ENCODE measurements at places on chromosomes 3 and 15. TPM values are rescaled to one million over a fixed set of nuclear protein-coding genes. Genes with fewer than 3 reads are reported as not detected.

Gene MGLL
- 8.3 TPM for total RNA-seq

Gene SLC12A8
- 15.5 TPM for total RNA-seq

Gene CD276
- total RNA-seq: 87.3 TPM

Gene CCDC39
- total RNA-seq: 0.27 TPM

Gene LCTL
- not detected for total RNA-seq

Gene OSTN
- total RNA-seq: not detected

Gene ARRDC4
- 6.2 TPM for total RNA-seq

Gene SEMA4B
- 14.5 TPM for total RNA-seq

Gene WDR93
- 0.49 TPM for total RNA-seq

Gene TNNC1
- total RNA-seq: 2.0 TPM

- DNase-seq: no peak
These were observed at the start of gene TRAT1 for GRCh38 chr3:108822123-108822897. TRAT1 (plus strand) TSS chr3:108822786; CDS start chr3:108822928, 142 bp downstream.

DNA sequence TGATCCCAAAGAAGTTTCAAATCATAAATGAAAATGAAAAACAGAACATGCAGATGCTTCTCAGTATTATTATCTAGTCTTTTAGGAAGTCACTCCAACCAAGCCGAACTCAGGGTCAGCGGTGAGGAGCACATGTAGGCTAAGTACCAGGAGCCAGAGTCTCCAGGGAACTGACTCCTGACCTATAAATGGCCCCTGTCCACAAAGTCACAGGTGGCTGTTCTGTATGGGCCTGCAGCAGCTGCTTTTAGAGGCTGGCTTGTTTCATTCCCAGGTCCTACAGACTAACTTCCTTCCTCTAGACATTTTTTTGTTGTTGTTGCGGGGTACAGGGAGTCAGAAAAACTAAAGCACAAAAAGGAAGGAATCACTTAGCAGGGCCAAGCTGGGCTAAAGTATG, 54.6 kb downstream of the DAPK2 start:
- no peak for DNase-seq

GRCh38 chr15:31609906-31610305, 283.3 kb downstream of the KLF13 start:
- DNase-seq: no peak

- DNase-seq: peak; percentile 39
These were observed 7.3 kb downstream of the KIF23 start for GRCh38 chr15:69421498-69421897.

GRCh38 chr15:67127331-67127664, 61.9 kb downstream of the SMAD3 start:
- DNase-seq: no peak

DNA sequence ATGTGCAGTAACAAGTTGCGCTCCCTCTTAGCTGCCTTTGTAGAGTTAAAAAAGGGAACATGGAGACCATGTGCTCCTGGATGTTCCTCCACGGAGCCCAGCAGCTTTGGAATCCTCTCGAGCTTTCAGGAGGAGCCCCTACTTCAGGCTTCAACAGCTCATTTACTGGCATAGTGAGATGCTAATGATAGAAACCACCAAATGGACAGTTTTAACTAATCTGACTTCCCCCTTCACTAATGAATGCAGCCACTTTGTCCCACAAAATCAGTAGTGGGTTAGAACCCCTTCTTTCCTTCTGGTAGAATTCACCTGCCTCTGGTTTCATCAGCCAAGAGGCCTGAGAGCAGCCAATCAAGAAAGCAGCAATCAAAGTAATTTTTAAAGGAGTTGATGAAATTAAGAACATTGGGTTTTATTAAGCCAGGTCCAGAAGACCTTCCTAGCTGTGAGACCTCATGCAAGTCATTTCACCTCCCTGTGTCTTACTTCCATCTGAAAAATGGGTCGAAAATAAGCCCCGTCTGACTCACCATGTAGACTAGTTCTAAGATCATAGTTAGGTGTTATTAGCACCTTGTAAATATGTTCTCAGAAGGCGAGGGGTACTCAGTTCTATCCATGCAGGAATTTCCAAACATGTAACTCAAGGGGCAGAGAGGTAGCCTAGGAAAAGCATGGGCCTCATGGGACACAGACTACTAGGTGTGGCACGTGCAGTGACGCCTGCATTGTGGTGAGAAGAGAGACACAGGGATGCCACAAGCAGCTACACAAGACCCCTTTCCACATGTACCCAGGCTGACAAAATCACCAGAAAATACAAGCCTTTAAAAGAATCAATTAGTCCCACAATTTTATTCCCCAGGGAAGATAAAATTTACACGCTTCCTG, 179.7 kb upstream of the LPP start:
- no peak for DNase-seq

DNA sequence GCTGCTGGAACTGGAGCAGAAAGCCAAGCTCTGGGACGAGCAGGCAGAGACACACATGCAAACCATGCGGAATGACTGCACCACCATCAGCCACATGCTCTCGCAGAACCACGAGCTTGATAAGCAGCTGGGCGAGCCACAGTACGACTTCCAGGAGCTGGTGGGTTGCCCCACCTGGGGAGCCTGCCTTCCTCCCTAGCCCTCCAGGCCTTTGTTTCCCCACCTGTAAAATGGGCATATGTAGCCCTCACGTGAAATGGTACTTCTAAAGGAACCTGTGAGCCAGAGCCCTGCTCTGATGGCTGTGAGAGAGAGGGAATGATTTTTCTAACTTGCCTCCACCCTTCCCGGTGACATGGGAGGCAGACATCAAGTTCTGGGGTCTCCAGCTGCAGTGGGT, 44.6 kb upstream of the GOLGA6B start:
- DNase-seq: no peak

- peak; percentile 92 for DNase-seq
These were observed 79.1 kb upstream of the MEF2A start for GRCh38 chr15:99486371-99487336.

DNA sequence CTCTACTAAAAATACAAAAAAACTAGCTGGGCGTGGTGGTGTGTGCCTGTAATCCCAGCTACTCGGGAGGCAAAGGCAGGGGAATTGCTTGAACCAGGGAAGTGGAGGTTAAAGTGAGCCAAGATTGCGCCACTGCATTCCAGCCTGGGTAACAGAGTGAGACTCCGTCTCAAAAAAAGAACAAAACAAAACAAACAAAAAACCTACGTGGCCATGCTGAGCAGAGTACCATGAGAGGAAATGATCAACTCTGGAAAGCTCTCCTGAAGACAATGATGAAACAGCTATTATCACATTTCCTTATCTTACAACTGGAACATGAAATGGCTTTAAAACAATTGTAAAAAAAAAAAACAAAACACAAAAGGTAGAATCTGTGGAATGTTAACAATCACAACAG, 75.2 kb downstream of the CHSY1 start:
- DNase-seq: peak; percentile 84

DNA sequence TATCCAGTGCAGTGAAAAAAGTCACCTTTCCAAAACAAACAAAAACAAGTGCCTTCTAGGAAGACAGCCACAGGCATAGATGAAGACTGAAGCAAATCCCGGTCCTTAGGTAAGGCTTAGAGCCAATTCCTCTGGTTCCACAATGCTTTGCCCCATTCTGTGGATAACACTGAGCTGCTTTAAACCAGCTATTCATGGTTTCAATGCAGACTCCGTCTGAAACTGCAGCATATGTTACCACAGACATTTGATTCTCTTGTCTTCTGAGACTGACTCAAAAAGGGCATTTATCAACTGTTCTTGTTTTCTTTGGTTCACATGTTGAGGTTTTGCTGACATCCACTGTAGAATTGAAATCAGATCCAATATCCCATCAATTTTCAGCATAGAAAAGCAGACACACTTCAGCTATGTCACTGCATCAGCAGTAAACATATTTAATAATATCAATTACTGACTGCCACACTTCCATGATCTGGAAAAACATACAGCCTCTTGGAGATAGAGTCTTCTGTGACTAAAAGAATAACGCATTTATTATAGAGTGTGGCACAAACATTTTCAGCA, 659.3 kb downstream of the ROBO2 start:
- no peak for DNase-seq

GRCh38 chr3:25863011-25863415, 73.1 kb downstream of the OXSM start:
- DNase-seq: no peak

- DNase-seq: no peak
These were observed 248.8 kb upstream of the NSMCE3 start for GRCh38 chr15:29518442-29518841.

DNA sequence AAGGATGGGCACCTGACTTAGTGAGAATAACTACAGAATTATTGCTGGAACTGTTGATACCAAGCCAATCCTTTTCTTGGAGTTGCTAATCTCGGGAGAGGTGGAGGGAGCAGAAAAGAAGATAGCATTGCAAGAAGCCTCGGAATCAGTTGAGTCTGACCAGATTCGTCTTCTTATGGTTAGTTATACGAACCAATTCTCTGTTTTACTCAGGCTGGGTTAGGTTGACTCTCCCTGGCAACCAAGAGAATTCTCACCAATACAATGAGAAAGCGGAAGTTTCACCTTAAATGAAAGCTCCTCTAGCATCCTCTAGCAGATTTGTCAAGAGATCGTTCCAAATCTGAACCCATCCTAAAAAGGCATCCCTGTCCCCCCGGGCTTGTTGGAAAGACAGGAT, 43.5 kb upstream of the UBE2E1 start:
- no peak for DNase-seq

GRCh38 chr3:175983379-175983778, 1124.2 kb downstream of the NAALADL2 start:
- no peak for DNase-seq

DNA sequence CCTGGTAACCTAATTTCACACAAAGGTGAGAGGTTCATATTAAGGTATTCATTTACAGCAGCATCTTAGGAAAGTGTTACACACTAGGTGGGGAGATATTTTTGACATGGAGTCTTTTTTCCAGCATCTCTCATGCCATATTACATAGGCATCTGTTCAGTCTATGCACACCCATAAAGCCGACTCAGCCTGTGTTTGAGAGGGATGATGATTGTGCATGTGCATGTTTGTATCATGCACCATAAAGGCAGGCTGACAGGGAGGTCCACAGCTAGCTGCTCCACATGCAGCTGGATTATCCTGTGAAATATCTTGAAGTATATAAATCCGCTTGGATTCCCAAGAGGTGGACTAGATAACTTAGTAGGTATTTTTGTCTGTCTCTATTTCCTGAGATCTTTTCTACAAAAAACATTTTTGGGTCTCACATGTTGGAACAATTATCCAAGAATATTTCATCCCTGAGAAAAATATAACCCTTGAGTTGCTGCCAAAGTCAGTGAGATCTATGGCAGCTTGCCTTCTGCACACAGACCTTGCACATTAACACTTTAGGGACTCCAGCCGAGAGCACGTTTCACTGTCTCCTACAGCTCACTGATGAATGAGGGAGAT, 288.4 kb upstream of the DPH6 start:
- DNase-seq: no peak

DNA sequence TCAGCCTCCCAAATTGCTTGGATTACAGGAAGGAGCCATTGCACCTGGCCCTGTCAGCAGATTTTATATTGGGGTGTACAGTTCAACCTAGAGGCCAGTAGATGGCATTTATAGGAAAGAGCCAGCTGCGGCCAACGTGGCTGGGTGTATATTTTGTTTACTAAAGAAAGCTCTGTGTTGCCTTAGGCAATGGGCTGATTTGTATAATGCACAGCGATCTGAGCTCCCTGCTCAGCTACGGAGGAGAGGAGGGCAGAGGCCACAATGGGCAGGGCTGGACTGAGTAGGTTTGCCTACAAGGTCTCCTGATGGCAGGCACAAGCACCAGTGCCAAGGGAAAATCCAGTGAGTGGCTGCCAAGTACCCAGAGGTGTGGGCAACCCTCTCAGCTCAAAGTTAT, 282.4 kb downstream of the ARPP21 start:
- no peak for DNase-seq

- no peak for DNase-seq
These were observed 18.5 kb downstream of the TNK2 start for GRCh38 chr3:195889870-195890295.

DNA sequence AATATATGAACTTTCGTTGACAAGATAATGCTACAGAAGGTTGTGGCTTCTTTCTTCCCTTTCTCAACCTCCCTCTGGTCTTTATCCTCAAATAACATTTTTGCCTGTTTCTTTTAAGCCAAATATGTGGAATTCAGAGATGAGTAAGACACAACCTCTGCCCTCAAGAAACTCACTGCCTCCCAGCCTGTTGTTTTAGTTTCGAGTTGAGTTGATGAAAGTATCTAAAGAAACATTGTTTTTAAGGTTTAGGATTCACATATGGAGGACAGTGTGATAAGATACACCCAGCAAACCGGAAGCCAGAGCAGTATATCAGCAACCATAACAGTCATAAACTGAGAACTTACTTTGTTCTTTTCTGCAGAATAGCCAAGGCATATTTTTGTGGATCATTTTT, 218.6 kb downstream of the THSD4 start:
- DNase-seq: peak; percentile 77

GRCh38 chr3:42191443-42191747, 74.6 kb downstream of the CCK start:
- DNase-seq: no peak

- peak; percentile 27 for DNase-seq
These were observed 175.0 kb downstream of the CFAP20DC start for GRCh38 chr3:58874795-58875194.

GRCh38 chr15:70264014-70264582, 166.4 kb upstream of the TLE3 start:
- peak; percentile 25 for DNase-seq

GRCh38 chr15:100131321-100132224, 210.2 kb downstream of the ADAMTS17 start:
- DNase-seq: no peak

DNA sequence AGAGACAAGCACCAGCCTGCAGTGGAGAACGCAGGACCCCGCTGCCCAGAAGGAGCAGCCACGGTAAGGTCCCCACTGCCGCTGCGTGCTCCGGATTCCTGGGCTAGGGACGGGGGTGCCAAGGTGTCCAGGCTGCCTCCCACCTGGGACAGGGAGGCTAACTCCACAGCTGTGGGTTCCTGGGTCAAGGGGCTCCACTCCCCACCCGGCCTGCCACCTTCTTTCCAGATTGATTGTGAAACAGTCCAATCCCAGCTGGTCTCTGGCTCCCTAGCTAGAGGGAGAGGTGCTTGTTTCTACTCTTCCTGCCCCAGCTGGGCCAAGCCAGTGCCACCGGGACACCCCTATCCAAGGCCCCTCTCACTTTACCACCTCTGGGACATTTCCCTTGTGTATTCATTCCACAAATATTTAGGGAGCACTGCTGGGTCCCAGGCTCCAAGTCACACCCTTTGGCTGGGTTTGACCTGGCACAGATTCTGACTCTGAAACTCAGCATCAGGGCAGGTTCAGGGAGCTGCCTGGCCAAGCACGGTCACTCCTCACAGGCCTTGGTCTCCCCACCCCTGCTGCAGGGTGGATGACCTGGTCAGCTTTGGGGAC, 1.9 kb downstream of the PAK6 start:
- no peak for DNase-seq

GRCh38 chr3:63067999-63068645, 192.9 kb upstream of the CADPS start:
- peak; percentile 49 for DNase-seq

DNA sequence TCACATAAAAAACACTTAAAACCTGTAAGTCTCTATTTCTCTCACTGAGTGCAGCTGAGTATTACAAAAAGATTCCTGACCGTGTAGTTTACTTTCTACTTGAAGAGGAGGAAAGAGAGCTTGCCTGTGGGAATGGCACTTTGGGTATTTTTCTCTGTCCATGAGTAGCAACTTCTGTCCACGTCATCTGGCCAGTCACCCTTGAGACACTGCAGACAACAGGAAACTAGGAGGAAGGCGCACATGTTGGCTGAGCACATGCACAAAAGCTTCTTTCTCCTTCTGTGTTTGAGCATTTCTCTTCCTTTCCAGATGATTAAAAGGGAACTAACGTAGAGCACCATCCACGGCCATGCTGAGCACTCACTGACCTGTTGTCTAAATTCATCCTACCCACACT, 19.7 kb downstream of the STARD5 start:
- peak; percentile 39 for DNase-seq

GRCh38 chr3:73255609-73256029, 194.2 kb downstream of the EBLN2 start:
- peak; percentile 87 for DNase-seq

Measured in fibroblast of the aortic adventitia (primary cell).